Stimulated activated CD4-positive, alpha-beta T cell treated with anti-CD3 and anti-CD28 coated beads, TNF-alpha, amount 100 ng/mL, for 24 hours (primary cell): ENCODE measurements at places on chromosomes 5 and 9.
A peak's percentile ranks its signal among the peaks of the same experiment; 100 is the strongest.

GRCh38 chr5:178247481-178248456 is 15.2 kb upstream of the PHYKPL start:
- DNase-seq = no peak

DNA sequence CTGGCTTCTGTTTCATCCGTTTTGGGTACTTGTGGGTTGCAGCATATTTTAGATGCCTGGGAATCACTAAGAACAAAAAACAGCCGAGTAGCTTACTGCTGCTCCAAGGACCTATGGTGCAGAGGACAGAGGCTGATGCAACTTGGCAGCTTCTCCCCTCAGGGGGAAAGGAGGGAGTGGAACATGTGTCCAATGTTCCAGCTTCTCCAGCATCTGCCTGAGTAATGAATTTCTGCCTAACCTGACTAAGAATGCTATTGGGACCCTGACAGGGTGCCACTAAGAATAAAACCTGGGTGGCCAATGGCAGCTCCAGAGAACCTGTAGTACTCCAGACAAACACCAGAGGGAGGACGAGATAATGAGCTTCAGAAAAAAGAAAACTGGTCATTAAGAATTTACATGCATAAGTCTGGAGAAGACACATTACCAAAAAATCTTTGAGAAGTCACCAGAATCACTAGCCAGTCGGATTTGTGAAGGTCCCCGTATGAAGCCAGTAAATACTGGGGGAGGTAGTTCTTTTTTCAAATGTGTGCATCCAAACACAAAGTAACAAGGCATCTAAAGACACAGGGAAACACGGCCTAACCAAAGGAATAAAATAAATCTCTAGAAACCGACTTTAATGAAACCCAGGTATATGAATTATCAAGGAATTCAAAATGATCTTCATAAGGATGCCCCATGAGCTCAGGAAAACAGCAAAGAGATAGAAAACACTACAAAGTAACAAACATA is 293.5 kb downstream of the HINT1 start:
- DNase-seq = peak; percentile 27

DNA sequence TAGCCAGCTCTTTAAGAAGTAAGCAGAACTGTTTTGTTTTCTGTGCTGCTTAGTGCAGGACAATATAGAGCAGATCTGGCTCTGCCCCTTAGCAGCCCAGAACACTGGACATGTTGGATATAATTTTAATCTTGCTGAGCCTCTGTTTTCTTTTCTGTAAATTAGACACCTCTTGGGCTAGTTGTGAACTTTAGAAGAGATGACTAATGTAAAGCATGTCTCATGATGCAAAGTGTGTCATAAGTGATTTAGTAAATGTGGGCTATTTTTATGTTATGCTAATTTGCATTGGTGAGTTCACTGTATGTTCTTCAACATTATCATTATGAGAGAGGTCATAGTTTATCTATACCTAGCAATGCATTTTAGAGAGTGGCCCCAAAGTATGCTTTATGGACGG is 156.1 kb upstream of the ADAMTSL1 start:
- DNase-seq = no peak

DNA sequence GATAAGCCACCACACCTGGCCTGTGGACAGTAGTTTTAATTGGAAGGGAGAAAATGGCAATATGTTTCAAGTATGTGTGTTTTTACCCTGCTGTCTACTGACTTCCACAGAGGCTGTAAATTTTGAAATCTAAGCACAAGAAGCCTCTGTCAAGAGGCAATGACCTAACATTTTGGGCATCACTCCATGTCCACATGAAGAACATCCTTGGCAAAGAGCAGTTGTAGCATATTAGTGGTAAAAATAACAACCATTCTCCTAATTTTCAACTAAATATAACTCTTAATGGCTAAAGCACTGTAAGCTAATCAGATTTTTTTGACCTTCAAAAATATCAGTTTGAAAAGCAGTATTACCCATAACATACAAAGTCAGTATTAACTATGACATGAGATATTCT is 100.3 kb upstream of the APC start:
- DNase-seq = no peak

DNA sequence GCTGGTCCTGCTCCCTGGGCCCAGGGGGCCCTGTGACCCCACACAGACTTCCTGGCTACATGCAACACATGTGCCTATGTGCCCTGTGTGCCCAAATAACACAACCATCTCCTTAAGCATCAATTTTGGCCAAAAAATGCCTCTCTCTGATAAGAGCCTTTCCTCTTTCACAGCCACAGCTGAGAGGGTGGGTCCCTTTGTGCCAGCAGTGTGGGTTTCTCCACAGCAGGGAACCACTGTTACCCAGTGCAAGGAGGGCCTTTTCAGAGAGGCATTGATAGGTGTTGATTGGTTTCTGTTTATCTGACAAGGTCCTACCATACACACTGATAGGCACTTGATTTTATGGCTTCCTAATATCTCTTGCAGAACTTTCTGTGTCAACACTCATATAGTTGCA is 42.7 kb downstream of the SYK start:
- DNase-seq = no peak

- DNase-seq = no peak
Measured at GRCh38 chr5:179292202-179292601, 53.1 kb downstream of the ADAMTS2 start.

DNA sequence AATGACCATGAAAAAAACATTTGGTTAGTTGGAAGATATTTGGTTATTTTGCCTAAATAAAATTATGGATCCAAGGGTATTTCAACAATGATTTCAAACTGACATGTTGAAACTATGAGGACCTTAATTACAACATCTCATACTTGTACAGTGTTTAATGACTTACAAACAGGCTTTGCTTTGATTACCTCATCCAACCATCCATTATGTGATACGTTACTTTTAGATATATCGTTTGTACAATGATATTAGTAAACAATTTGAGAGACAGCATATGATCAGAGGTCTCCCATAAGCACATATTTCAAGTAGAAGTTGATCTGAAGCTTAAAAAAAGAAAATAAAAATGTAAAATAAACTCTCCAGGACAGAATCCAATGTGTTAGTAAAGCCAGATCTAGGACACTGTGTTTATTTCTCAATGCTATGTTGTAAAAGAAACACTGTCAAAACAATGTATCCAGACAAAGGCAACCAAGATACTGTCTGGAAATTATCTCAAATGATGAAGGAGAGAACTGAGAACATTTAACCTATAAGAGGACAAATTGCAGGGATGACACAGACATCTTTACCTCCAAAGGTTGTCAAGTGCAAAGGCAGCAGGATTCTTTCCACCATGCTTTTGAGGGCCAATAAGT is 116.0 kb upstream of the TARS1 start:
- no peak for DNase-seq
